ENCODE measurements at places on chromosomes 2 and 18.

- DNase-seq: no peak
These were observed 133.4 kb downstream of the INSIG2 start for GRCh38 chr2:118221536-118222272.

- DNase-seq: no peak
These were observed 261.0 kb downstream of the TPGS2 start for GRCh38 chr18:36567800-36568199.

DNA sequence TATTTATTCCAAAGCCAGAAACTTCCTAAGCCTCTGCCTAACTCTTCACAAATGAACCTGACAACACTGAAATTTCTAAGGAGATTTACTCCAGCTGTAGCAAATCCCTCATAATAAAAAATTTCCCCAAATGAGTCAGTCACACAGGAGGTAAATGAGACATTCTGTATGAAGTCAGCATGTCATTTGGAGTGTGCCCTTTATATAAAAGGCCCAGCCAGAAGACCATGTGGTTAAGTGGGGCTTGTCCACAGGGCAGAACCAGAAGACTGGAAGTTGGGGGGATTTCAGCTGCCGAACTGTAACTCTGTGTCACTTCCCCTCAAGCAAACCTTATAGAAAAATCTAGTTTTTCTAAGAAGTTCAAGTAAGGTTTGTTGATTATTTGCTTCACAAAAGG is 30.2 kb downstream of the NRP2 start:
- DNase-seq: no peak

DNA sequence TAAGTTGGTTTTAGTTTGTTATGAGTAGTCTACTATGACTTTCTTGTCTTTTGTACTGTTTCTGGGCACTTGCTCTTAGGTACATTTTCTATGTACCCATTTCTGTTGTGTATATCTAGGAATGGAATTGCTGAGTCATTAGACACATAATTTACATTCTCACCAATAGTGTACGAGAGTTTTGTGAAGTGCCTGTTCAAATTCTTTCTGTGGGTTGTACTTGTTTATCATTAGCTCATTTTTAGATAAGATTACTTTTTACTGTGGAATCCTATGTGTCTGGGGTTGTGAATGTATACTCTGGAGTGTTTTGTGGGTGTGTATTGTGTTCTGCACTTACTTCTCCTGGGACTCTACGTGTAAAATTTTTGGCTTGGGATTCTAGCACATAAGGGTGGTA is 36.6 kb upstream of the CD28 start:
- DNase-seq: no peak

DNA sequence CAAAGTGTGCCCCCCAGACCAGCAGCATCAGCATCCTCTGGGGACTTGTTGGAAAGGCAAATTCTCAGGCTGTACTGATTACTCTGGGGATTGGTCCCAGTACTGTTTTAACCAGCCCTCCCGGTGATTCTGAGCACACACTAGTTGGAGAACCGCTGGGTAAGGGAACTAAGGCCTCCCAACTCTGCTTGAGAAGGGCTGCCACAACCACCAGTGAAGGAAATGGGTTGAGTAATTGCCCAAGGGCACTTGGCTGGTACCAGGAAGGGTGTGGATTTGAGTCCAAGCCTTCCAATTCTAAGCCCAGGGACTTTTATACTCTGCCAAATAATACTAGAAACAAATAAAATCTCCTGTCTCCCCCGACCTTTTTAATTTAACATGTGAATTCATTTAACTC is 219.9 kb downstream of the SETBP1 start:
- DNase-seq: no peak

- no peak for DNase-seq
These were observed 84.2 kb downstream of the LRRFIP1 start for GRCh38 chr2:237711458-237712150.

DNA sequence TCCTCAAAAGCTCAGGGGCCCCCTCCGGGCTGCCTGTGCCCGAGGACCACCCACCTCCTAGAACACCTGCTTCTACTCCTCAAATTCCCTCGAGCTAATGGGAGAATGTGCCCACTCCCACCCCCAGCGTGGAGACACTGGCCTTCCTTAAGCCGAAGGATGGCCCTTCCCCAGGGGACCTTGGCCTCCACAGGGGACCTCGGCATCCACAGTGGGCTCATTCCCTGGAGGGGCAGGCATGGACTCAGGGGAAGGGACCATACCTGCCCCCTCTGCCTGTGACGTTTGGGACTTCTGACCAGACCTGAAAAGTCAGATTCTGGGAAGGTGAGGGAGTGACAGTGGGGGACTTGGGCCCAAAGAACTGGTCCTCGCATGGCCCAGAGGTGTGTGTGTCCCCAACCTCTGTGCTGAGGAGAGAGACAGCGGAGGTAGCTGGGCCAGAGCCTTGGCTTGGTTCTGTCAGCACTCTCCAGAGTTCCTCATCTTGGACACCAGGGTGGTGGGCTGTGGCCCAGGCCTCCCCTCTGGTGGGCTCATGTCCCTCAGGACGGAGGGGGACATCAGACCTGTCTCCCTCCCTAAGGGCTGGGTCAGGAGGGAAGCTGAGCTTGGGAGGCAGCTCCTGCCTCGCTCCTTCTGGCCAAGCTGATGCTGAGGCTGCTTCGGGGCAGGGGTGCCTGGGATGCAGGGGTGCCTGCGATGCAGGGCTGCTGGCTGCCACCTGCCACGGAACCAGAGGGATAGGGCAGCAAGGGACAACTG is 240.4 kb downstream of the HAUS1 start:
- DNase-seq: no peak

GRCh38 chr2:54226260-54226659 is 29.8 kb downstream of the TSPYL6 start:
- DNase-seq: no peak

DNA sequence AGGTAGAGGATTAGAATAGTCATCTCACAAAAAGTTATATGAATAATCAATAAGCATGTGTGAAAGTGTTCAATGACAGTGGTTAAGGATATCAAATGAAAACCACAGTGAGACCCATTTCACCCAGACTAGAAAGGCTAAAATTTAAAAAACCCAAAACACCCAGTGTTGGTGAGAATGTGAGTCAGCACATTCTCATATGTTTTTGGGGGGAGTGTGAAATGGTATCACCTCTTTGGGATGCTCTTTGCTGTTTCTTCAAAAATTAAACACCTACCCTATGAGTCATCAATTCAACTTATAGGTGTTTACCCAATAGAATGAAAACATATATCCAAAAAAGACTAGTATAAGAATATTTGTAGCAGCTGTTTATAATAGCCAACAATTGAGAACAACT is 69.8 kb downstream of the MAP3K20 start:
- no peak for DNase-seq

DNA sequence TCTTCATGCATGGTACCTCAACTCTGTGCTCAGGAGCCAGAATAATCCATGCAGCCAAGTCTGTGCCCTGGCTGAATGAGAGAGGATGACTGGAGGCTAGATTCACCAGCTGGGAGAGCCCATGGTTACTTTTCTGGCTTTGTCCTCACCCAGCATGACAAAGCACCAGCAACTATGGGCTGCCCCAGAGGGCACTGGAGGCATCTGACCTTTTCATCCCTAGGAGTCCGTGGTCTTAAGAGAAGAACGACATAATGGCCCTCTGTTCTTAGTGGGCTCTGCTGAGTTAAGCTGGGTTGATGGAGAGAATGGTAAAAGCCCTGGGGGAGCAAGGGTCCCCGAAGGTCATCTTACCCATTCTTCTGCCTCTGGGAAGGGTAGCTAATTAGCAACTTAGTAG is 54.6 kb upstream of the TNP1 start:
- no peak for DNase-seq

DNA sequence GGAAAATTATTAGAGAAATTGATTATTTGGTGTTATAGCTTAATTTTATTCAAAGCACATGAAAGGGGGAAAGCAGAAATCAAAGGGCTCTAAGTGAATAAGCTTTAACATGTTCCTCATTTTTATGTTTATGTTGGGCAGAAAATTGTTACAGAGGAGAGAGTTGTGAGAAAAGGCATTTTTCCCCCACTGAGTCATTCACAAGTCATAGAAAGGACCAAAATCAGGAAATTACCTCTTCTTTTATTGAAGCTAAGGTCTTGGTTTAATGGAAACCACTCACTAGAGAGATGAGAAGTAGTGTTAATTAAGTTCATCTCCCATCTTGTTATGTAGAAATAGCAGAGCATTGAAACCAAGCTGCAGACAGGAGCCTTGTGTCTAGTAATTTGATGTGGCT is 175.3 kb upstream of the THUMPD2 start:
- no peak for DNase-seq

DNA sequence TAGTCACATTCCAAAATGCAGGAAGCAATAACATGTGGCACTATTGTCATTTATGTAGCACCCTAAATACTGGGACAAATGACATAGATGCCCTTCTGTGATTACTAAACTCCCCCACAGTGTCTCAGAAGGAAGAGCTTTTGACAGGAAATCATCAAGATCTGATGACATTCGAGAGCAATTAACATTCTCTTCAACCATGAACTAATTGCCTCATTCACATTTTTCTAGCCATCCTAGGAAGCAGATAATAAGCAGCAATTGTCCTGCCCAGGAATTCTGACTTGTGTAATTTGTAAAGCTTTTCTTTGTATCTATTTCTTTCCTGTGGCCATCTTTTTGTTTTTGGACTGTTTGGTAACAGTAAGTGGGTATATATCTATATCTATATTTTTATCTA is 292.6 kb downstream of the TGIF1 start:
- no peak for DNase-seq

- DNase-seq: no peak
These were observed 47.3 kb downstream of the MEX3C start for GRCh38 chr18:51150113-51150700.

DNA sequence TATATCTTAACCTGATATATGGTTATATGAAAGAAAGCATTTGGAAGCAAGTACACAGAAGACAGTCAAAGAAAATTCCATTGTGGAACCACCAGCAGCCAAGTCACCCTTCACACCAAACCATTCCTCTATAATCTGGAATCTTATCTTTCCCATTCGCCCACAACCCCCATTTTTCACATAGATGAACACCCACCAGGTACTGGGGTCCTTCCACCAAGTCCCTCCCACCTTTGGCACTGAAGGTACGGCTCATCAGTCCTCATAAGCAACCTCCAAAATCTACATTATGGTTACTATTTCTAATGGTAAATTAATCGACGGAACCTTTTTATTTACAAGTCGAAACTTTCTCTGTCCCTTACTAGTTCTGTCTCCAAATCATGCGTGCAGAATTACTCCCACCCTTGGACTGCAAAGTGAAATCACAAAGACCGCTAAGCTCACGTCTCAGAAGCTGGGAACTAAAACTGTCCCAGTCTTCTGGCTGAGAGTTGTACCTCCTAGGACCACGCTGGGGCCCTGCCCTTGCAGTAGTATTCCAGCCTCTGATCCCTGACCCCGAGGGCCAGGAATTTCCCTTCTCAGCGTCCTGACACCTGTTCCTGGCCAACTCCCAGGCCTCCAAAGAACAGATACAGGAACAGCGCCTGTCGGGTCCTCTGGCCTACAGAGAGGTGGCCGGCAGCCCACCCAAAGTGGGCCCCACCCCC is 702 bp downstream of the OLA1 start:
- DNase-seq: no peak

DNA sequence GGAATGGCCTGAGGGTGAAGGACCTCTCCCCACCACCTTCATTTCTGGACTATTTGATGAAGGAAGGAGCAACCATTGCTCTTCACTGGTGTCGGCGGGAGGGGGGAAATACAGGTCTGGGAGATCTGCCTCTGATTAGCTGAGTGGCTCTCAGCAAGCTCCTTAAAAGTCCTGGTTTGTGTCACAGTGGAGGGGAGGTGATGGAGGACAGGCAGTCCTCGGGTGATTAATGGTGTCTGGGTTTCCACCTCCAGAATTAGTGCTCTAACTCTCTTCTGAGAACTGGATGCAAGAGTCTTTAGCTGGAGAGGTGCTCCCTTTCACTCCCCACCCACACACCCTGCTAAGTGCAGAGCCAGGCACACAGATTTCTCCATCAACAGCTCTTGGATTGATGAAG is 83.2 kb downstream of the TTC32 start:
- DNase-seq: no peak

- DNase-seq: no peak
These were observed 102.8 kb downstream of the SMAD7 start for GRCh38 chr18:48847807-48848486.

DNA sequence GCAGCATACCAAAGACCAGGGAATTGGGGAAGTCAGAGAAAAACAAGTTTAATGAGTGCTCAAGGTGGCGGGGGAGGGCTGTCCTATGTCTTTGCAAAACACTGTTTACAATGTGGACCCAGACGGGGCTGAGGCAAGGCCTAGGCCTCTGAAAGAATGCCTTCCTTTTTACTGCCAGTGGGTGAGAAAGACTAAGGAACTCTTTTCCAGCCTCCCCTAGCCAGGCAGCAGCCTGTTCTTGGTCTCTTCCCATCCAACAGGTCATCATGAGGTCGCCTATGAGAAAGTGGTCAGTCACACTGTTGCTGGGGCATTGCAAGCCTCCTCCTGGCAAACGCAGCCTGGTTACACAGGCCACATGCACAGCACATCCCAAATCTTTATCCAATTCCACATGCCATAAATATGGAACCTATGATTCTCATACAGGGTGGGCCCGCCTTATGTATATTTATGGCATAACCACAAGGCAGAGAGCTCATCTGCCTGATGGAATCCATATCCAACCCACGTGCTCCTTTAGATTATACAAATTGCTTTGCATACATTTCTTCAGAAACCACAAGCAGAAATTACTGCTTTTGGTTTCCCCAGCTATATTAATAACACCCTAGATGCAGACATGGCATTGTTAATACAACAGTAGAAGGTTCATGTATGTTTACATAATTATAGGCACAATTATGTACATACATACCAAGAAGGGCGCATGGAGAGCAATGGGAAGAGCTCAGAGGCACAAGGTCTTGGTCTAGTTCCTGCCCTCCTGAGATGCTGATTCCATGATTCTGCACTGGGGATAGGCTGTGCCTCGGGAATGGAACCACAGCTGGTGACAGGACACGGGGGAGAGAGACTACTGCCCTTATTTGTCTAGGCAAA is 48.6 kb downstream of the NRP2 start:
- no peak for DNase-seq

DNA sequence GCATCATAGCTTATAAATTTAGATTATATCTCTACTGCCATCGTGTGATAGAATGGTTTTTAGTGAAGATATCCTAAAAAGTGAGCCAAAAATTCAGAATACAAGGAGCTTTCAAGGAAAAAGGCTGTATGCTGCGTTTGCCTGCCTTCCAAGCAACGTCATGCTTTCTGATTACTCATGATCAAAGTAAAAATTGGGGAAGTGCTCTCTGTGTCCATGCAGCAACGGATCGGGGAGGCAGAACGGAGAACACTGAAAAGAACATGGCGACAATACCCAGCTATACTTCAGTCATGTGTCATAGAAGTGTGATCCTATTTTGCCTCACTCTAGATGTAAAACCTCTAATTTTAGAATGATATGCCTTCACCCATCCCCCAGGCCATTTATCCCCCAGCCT is 185.7 kb downstream of the SUCLG1 start:
- DNase-seq: no peak

- DNase-seq: no peak
These were observed 46.0 kb downstream of the SLC66A2 start for GRCh38 chr18:79905389-79905911.

GRCh38 chr2:60445684-60446179 is 107.7 kb downstream of the BCL11A start:
- no peak for DNase-seq

All from glutamatergic neuron (in vitro differentiated cells).